Stimulated activated CD4-positive, alpha-beta T cell treated with anti-CD3 and anti-CD28 coated beads, TNF-alpha, amount 100 ng/mL, for 4 hours (primary cell): ENCODE measurements at places on chromosomes 6 and 20.
A peak's percentile ranks its signal among the peaks of the same experiment; 100 is the strongest.

DNA sequence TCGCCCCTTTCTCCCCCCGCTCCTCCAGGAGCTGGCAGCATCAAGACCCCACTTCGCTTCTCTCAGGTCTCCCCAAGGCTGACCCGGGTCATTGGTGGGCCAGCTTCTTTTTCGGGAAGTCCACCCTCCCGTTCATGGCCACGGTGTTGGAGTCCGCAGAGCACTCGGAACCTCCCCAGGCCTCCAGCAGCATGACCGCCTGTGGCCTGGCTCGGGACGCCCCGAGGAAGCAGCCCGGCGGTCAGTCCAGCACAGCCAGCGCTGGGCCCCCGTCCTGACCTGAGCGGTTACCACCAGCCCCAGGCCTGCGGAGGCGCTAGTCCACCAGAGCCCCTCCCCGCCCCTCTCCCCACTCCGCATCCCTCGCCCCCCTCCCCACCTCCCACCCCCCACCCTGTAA is 1.0 kb downstream of the PPDPF start:
- DNase-seq, result no peak

GRCh38 chr20:47020231-47020630 is 125.6 kb downstream of the EYA2 start:
- no peak for DNase-seq

DNA sequence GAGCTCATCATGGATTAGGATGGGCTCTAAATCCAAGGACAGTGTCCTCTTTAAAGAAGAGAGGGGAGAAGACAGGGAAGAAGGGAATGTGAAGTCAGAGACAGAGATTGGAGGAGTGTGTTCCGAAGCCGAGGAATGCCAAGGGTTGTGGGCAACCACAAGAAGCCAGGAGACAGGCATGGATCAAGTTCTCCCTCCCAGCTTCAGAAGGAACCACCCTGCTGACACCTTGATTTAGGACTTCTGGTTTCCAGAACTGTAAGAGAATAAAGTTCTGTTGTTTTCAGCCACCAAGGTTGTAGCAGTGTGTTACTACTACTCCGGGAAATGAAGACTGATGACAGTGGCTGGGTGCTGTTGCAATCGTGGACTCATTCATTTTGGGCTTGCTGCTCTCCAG is 120.1 kb downstream of the RPS12 start:
- no peak for DNase-seq

- DNase-seq, result no peak
Observed at GRCh38 chr6:3867641-3868502, 18.7 kb downstream of the FAM50B start.

DNA sequence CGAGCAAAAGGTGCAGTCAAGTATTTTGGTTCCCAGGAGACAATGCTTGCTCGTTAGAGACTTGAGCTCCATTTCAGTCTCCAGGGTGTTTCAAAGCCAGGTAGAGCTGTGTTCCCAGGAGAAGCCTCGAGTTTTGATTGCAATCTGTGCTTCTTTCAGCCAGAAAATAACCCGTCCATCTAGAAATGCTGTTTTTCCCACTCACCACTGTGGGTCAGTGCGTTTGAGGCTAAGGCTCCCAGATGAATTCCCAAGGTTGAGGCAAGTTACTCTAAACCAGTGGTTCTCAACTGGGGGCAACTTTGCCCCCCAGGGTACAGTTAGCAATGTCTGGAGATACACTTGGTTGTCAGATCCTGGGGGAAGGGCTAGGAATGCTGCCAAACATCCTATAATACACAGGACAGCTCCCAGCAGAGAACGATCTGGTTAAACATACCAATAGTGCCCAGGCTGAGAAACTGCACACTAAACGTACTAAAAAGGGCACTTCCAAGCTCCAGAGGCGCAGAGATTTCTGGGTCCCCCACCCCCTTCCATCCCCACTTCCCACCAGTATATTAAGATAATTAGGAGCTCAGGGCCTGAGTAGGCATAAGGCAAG is 13.8 kb downstream of the BMP7 start:
- DNase-seq, result no peak

GRCh38 chr20:18427214-18427613 is 39.6 kb downstream of the DZANK1 start:
- no peak for DNase-seq

DNA sequence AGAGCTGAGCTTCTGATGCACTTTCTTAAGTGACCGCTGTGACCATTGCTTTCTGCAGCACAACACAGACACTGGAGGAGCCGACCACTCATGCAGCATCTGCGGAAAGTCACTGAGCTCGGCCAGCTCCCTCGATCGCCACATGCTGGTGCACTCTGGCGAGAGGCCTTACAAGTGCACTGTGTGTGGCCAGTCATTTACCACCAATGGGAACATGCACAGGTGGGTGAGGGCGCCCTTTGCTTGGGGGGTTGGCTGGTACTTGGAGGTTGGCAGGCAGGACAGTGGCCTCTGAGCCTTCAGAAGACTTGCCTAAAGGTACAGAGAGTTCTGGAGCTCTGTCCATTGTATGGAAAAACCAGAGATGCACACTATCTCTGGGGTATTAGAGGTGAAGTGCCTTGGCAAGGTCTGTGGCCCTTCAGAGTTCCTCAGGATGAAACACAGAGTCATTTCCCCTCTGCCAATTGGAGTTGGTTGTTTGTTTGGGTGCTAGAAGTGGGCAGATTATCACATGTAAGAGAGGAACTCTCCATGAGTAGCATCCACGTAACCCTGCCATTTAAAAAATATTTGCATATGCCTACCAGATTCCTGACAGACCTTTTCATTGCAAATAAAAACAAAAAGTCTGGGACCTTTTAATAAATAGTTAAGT is 81.5 kb downstream of the RREB1 start:
- DNase-seq, result no peak

DNA sequence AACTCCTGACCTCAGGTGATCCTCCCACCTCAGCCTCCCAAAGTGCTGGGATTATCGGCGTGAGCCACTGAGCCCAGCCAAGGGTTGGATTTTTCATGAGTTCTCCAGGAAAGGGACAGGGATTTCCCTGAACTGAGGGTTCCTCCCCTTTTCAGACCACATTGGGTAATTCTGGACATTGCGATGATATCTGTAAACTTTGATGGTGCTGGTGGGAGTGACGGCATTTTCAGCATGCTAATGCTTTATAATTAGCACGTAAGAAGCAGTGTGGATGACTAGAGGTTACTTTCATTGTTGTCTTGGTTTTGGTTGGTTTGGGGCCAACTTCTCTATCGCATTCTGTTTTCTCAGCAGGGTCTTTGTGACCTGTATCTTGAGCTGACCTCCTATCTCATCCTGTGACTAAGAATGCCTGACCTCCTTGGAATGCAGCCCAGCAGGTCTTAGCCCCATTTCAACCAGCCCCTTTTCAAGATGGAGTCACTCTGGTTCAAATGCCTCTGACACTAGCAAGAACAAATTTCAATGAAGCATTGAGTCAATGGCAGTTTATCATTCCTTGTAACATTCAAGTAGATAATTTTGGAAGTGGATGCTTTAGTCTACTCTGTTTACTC is 156.5 kb downstream of the TTLL2 start:
- no peak for DNase-seq

GRCh38 chr6:15796130-15796771 is 133.4 kb upstream of the DTNBP1 start:
- no peak for DNase-seq

DNA sequence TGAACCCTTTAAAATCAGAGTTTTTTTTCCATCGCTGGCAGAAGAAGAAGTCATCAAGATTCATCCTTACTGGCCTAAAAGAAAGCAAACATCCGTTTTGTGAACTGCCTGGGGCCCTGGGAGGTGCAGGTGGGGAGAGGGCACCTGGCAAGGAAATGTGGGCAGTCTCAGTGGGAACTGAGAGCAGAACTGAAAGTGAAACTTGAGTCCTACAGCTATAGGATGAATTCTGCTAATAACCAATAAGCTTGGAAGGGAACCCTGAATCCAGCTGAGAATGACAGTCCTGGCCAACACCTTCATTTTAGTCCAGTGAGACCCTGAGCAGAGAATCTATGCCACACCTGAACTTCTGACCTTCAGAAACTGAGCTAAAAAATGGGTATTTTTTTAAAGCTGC is 130.1 kb upstream of the ASCC3 start:
- DNase-seq, result peak; percentile 2

- DNase-seq, result no peak
Observed at GRCh38 chr6:20827798-20828197, 293.5 kb downstream of the CDKAL1 start.

DNA sequence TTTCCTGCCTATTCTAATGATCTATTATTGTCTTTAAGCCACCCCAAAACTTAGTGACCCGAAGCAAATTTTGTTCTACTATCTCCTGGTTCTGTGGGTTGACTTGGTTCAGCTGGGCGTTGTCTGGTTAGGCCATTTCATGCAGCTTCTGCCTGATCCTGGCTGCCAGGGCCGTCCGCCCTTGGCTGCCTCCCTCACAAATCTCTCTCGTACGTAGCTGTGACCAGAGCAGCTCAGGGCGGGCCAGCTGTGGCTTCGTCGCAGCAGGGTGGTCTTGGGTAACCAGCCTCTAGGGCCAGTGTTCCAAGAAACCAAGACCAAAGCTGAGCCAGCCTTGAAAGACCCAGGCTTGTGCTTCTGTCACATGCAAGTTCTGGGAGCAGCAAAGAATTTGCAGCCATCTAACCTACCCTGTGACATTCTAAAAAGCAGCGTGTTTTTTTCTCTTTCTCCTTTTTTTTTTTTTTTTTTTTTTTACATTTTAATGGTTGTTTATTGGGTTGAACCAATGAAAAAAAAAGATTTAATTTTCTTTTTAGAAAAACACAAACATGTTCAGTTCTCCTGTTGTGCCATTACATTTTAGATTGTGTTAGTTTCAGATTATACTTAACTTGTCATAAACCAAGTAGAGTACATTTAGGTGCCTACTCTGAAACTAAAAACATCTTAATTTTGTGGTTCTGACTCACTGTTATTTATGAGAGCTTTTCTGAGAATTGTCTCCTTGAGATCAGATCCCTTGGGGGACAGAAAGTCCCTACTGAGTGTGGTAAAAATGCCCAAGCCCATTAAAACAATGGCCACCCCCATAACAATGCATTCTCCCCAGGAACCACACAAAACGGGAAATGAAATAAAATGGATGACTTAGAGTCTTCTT is 83.9 kb downstream of the ZDHHC14 start:
- no peak for DNase-seq

GRCh38 chr20:23995905-23996666 is 7.5 kb upstream of the GGTLC1 start:
- peak; percentile 8 for DNase-seq

DNA sequence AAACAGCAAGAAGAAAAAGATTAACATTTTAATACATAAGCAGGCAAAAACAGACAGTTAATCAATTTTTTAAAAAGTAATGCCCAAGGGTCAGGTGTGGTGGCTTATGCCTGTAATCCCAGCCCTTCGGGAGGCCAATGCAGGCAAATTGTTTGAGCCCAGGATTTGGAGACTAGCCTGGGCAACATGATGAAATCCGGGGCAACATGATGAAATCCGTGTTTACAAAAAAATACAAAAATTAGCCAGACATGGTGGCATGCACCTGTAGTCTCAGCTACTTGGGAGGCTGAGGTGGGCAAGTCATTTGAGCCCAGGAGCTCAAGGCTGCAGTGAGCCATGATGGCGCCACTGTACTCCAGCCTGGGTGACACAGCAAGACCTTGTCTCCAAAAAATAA is 94.1 kb upstream of the DST start:
- no peak for DNase-seq

GRCh38 chr20:13677241-13677640 is 38.5 kb upstream of the TASP1 start:
- DNase-seq, result no peak

- no peak for DNase-seq
Observed at GRCh38 chr6:135535989-135536414, 38.5 kb upstream of the AHI1 start.

- no peak for DNase-seq
Observed at GRCh38 chr20:61387204-61387953, 135.3 kb downstream of the CDH4 start.

DNA sequence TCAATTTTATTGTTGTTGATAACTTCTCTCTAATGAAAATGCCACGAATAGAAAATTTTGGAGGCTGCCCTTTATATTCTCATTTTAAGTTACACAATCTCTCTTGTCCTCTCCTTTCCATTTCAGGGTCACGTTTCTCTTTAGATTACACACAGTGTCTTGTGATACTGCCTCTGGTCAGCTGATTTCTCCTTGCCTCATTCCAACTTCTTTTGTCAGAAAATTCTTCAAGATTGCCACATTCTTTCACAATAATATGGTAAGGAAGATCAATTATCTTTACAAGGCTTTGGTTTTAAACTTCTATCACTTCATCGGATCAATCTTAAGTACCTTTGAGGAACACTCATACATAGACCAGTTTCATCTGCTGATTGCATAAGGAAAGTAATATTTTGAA is 370.3 kb downstream of the RFPL4B start:
- DNase-seq, result no peak

GRCh38 chr20:46376196-46376785 is 30.1 kb downstream of the ELMO2 start:
- no peak for DNase-seq

GRCh38 chr6:109717971-109718370 is 26.9 kb downstream of the FIG4 start:
- no peak for DNase-seq

DNA sequence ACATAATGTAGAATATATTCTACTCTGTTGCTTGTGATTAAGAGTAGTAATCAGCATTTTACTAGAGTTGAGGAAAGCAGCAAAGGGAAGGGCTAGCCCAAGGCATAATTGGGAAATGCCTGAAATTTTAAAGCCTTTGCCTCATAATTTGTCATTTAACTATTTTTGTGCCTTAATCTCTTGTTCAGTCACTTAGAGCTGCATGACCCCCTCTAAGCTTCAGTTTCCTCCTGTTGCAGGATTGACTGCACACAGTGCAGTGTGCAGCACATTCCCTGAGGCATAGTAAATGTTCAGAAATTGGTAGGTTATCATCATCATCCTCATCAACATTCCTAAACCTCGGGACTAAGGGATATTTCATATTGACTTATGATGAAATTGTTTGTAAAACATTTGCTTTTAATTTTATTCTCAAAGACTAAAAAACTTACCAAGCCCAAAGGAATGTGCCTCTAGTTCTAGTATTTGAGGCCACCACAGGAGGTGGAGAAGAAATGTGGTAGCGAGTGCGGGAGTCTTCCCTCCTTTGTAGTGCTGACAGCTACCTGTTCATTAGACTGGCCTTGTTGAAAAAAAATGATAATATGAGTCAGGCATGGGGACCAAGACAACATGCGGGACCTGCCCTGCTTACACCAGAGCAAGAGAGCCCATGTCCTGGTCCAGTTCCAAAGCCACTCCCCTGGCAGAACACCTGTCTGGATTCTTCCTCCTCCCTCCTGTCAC is 14.8 kb upstream of the TENT5A start:
- no peak for DNase-seq

GRCh38 chr6:138824482-138825144 is 28.7 kb downstream of the ECT2L start:
- DNase-seq, result no peak

DNA sequence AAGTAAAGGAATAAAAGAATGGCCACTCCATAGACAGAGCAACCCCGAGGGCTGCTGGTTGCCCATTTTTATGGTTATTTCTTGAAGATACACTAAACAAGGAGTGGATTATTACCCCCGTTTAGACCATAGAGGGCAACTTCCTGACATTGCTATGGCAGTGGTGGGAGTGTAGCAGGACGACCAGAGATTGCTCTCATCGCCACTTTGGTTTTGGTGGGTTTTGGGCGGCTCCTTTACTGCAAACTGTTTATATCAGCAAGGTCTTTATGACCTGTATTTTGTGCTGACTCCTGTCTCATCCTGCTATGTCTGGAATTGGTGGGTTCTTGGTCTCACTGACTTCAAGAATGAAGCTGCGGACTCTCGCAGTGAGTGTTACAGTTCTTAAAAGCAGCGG is 78.7 kb downstream of the C6orf52 start:
- no peak for DNase-seq

- DNase-seq, result no peak
Observed at GRCh38 chr6:5435449-5435848, 174.1 kb downstream of the FARS2 start.

- no peak for DNase-seq
Observed at GRCh38 chr6:150201772-150202329, 59.0 kb downstream of the PPP1R14C start.
